ENCODE measurements at places on chromosomes 2 and 18.

GRCh38 chr2:207487650-207488311 is 42.0 kb upstream of the CREB1 start:
- no peak for DNase-seq

GRCh38 chr2:74374509-74375205 is 5.5 kb downstream of the DCTN1 start:
- no peak for DNase-seq

GRCh38 chr2:16832910-16833309 is 167.3 kb upstream of the CYRIA start:
- no peak for DNase-seq

DNA sequence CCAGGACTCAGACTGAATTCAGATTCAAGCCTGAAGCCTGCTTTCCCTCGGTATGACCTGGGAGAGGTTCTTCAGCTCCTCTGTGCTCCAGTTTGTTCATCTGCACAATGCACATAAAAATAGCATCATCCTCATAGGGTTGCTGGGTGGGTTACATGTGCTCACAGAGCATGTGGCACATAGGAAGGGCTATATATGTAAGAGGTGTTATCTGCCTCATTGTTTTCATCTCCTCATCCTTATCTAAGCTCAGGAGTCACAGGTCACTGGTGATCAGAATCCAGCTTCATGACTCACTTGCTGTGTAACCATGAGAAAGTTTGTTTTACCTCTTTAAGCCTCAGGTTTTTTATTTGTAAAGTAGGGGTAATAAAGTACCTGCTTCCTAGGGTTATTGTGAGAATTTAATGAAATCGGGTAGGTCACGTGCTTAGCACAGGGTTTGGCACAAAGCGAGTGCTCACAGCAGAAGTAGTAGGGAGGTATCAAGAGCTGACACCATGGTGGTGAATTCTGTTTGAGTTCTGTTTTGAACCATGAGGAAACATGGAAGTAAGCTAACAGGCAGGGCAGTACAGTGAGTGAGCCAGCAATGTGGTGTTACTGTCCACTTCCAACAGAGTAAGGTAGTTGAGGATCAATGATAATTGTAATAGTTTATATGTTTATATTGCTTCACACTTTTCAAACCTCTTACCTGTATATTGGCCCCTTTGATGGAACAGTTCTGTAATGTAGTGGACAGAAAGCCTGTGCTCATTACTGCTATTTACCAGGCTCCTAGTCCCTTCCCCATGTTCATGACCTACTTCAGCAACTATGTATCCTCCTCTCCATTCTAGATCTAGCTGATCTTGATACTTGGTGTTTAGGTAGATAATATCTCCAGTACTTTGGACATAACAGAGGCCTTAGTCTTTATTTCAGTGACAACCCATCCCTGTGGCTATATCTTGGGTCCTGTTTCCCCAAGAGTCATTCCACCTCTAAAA is 141.4 kb upstream of the LTBP1 start:
- no peak for DNase-seq

DNA sequence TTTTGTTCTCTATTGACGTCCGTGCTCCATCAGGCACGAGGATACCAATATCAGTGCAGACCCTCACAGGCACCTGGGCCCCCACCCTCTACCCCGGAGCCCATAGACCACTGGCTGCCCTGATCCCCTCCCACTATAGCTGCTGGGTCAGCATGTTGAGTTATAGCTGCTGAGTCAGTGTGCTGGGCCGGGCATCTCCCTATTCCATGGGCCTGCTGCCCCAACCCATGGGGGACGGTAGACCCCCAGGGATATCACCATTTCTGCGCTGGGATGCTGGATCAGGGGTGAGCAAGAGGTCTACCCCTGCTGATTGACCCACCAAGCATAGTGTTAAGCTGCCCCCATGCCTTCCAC is 100.1 kb upstream of the ST3GAL5 start:
- no peak for DNase-seq

DNA sequence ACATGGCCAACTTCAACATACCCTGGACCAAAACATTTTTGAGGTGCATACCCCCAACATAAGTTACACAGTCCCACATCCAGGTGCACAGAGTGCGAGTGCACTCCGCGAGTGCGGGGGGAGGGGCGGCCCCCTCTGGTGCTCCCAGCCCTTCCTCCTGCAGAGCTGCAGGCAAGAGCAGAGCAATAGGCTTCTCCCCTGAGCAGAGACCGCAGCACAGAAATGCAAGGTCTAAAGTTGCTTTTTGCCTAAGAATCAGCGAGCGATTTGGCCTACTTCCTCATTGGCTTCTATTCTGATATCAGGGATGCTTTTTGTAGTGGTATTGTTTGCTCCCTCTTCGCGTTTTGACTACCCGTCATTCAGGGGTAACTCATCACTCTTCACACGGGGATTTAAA is 40.6 kb downstream of the BOLA3 start:
- no peak for DNase-seq

DNA sequence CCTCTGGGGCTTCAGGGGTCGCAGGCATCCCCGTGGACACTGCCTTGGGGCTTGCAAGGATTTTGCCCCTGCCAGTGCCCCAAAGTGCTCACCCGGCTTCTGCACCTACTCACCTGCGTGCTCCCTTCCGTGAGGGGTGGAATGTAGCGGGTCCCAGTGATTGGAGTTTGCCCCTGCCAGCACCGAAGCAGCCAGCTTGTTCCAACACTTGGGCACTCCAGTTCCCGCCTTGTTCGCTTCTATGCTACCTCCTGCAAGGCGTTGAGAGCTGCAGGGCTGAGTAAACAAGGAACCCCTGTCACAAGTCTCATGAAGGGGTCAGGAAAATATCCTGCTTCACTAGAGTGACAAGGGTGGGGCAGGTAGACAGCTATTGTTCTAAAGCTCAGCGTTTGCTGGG is 631.5 kb downstream of the EPHA4 start:
- DNase-seq: no peak

DNA sequence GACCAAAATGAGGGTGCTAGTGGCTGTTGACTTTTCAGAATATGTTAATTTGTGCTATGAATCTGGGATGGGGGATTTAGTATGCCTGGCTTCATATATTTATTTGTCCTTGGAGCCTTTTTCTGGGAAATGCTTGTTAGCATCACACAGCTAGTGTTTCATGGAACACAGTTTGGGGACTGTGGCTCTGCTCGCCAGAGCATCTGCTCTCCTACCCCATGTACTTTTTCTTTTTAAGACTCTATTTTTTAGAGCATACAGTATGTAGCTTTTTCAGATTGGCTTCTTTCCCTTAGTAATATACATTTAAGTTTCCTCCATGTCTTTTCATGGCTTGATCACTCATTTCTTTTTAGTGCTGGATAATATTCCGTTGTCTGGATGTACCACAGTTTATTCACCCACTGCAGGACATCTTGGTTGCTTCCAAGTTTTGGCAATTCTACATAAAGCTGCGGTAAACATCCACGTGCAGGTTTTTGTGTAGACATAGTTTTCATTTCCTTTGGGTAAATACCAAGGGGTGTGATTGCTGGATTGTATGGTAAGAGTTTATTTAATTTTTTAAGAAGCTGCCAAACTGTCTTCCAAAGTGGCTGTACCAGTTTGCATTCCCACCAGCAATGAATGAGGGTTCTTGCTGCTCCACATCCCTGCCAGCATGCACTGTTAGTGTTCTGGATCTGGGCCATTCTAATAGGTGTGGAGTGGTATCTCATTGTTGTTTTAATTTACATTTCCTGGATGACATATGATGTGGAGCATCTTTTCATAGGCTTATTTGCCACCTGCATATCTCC is 44.1 kb downstream of the EFR3B start:
- no peak for DNase-seq

DNA sequence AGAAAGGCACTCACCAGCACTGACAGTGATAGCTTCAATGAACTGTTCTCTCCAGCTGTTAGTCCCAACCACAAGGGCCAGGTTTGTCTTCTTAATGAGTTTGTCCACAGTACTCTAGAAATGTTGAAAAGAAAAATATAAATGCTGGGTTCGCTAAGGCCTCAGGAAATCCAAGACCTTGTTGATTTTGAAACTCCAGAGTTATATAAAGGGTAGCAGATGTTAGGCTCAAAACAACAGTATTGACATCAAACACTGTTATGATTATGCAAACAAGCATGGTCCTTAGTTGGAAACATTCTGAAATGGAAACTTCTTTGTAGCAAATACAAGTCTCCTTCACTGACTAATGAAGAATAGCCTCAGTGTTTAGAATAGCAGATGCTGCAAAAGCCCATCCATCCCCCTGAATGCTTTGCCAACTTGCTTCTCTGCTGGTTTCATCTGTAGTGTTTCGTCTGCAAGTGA is 291.1 kb downstream of the SLC8A1 start:
- no peak for DNase-seq

GRCh38 chr2:224405412-224405811 is 3.5 kb upstream of the FAM124B start:
- DNase-seq: no peak

- DNase-seq: no peak
These were observed 1.7 kb downstream of the ATF2 start for GRCh38 chr2:175166216-175166824.

- no peak for DNase-seq
These were observed 12.2 kb upstream of the SH3BP4 start for GRCh38 chr2:234939576-234939975.

- no peak for DNase-seq
These were observed 11.6 kb upstream of the DNER start for GRCh38 chr2:229725716-229726574.

DNA sequence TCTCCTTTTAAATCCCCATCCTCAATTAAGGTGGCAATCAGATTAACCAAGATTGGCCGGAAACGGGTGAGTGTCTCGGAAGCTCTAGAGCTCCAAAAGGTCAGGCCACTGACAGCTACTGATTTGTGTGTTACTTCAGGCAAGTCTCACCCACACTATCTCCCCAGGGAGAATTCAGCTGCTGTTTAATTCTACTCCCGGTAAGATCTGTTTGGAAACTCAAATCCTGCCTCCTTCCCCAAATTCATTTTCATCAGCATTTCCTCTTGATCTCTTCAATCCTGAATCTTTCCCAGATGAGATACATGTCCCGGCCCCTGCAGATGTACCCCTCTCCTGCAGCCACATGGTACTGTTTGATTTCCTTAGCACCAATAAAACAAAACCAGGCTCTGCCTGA is 34.9 kb downstream of the EFR3B start:
- no peak for DNase-seq

GRCh38 chr2:158321264-158321663 is 135.3 kb downstream of the CCDC148 start:
- DNase-seq: no peak

DNA sequence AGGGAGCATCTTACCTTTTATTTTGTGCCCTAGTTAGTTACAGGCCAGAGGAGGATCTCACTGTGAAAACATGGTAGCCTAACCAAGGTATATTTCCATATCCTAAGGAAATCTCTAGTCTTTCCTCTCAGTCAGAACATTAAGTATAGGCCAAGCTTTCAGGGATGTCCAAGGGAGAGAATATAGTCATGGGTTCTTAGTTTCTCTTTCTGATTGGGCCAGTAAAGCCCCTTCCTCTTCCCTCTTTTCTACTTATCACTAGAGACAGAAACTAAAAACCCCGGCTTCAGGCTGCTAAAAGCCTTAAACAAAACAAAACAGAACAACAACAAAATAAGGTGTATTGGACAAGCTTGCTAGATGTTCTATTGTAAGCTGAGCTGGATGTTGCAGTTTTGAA is 44.3 kb upstream of the TNFRSF11A start:
- no peak for DNase-seq

DNA sequence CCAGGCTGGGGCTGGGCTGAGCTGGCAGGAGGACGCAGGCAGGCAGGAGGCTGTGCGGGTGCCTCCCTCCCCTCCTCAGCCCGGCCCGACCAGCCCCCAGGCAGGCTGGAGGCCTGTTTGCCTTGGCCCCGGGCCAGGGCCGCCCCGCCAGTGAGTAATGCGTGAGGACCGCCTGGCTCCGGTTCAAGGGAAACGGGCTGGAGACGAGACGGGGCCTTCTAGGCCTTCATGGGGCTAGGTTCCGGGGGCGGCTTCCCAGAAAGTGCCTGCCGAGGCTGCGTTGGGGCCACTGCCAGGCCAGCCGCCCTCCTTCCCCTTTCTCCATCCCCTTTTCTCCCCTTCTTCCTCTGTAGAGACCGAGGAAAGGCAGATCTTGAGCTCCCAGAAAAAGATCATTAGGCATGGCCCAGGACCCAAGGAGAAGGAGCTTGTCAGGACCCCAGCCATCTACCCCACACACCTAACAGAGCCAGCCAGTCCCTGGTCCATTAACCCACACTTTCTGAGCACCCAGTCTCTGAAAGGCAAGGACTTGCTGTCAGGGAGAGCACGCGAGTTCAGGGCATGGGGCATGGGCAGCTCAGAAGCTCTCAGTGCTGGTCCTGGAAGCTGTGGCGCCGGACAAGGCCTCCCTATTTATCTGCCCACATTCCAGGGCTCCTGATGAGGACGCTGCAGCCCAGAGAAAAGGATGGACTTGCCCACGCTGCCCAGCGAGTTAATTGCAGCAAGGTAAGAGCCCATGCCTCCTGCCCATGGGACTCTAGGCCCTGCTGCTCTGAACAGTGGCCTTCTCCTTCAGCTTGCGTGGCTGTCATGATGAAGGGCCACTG is 48.5 kb downstream of the SMAD7 start:
- DNase-seq: peak; percentile 10

- DNase-seq: no peak
These were observed 219.9 kb downstream of the CDH20 start for GRCh38 chr18:61553045-61553659.

DNA sequence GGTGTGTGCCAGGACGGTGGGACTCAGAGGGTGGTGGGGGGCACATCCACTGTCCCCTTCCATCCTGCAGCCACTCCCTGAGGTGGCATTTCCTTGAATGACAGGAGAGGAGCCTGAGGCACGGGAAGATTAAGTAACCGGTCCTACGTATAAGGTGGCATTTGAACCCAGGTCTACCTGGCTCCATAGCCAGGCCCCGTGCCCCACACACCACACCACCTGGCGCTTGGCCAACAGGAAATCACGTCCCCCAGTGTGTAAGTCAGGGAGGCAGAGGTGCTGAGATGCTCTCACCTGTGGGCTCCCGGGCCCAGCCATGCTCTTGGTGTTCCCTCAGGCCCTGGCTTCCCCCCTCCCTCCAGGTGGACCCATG is 53.7 kb downstream of the HPCAL1 start:
- DNase-seq: no peak

DNA sequence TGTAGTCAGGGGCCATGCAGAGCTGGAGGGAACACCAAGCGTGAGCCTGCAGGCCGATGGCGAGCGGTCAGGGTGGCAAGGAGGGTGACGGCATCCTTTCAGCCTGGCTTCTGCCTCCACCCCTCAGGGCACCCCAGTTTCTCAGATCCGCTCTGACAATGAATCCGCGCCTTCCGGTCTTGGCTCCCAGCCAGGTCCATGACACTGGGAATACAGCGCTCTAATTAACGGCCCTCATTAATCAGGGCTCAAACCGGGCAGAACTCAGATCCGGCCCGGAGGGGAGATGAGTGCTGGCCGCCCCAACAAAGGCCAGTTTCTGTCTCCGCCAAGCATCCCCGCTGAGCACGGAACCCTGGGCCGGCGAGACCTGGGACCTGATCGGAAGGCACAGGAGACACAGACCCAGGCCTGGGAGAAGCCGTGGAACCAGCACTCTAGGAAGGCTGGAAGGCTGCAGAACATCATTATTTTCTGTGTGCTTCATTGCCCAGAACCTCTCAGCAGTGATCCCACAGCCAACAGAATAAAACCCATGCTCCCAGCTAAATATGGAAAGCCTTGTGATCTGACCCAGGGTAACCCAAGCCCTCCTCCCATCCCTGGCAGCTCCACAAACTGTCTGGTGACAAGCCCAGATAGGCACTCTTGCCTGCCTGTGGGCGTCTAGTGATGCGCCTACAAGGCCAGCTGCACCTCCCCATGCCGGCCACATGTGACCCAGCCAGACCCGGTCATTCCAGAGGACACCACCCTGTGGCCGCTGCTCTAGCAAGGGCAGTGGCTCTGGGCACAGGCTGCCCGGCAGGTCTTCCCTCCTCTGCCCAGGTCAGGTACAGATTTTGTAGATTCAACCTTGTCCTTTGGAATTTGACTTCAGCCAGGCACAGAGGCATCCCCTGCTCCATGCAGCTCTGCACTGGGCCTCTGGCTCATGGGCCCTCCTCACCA is 438.7 kb upstream of the MYT1L start:
- DNase-seq: no peak
